ENCODE measurements at places on chromosomes 6 and 20. TPM values are rescaled to one million over a fixed set of nuclear protein-coding genes. Genes with fewer than 3 reads are reported as not detected.

The PTCHD4 gene
- not detected for total RNA-seq

The OR2J3 gene
- not detected for total RNA-seq

The GFOD1 gene
- 10.6 TPM for total RNA-seq

The PREX1 gene
- total RNA-seq: 130 TPM

The C20orf144 gene
- total RNA-seq: 0.30 TPM

The TGM3 gene
- total RNA-seq: not detected

The CRISP2 gene
- total RNA-seq: not detected

The CDH4 gene
- 0.02 TPM for total RNA-seq

The PPP1R14C gene
- total RNA-seq: not detected

The SMPD2 gene
- total RNA-seq: 14.6 TPM

The XKR7 gene
- not detected for total RNA-seq

The PAX1 gene
- total RNA-seq: not detected

The RNF182 gene
- not detected for total RNA-seq

The BMP5 gene
- total RNA-seq: not detected

The COX4I2 gene
- total RNA-seq: not detected

The GNRH2 gene
- total RNA-seq: 0.55 TPM

The PRICKLE4 gene
- not detected for total RNA-seq

The CGA gene
- not detected for total RNA-seq

The RBM24 gene
- total RNA-seq: not detected

The RSPH4A gene
- total RNA-seq: 0.09 TPM

The LRRC73 gene
- not detected for total RNA-seq

The SLC16A10 gene
- total RNA-seq: 2.4 TPM

The BEND6 gene
- not detected for total RNA-seq

The DAAM2 gene
- not detected for total RNA-seq

The TUBB2B gene
- total RNA-seq: not detected

The PTCRA gene
- not detected for total RNA-seq

The CRYBG1 gene
- total RNA-seq: 44.1 TPM

The TPD52L2 gene
- total RNA-seq: 46.2 TPM

The CYP24A1 gene
- total RNA-seq: not detected

The GRM4 gene
- not detected for total RNA-seq

The SDHAF4 gene
- total RNA-seq: 15.5 TPM

The OR2J1 gene
- not detected for total RNA-seq

The SLC22A23 gene
- total RNA-seq: 0.20 TPM

The TFAP2D gene
- not detected for total RNA-seq

The TRIM31 gene
- total RNA-seq: not detected

The EPPIN gene
- total RNA-seq: not detected

The LAMA2 gene
- not detected for total RNA-seq

Measured in activated CD8-positive, alpha-beta memory T cell treated with anti-CD3 and anti-CD28 coated beads, Interleukin-2, amount 10 ng/mL, durations not matched to agents 7 days and 5 days (primary cell).